ENCODE measurements at places on chromosomes 1 and 21.

- DNase-seq: no peak
These were observed 2.5 kb upstream of the LEFTY1 start for GRCh38 chr1:225891229-225891972.

GRCh38 chr1:204408074-204408507 is 3.5 kb downstream of the PPP1R15B start:
- DNase-seq: peak; percentile 78

GRCh38 chr1:87785386-87785785 is 456.7 kb downstream of the LMO4 start:
- no peak for DNase-seq

GRCh38 chr1:25673962-25674806 is 57.6 kb downstream of the MAN1C1 start:
- no peak for DNase-seq

DNA sequence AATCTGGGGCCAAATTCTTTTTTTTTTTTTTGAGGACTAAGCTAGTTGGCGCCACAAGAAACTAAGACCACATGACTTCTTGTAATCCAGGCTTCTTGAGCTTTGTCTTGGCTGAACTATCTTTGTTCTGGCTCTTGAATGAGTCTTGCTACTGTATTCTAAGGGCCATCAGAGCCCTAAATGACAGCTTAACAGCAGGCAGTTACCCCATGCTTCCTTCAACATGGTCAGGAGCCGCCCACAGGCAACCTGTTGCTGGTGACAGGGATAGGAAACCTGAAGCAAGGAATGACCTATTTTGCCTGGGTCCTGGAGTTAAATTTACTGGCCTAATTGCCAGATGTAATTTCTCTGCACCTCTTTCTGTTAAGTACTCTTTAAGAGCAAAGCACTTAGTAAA is 188.2 kb upstream of the PLXNA2 start:
- DNase-seq: no peak

DNA sequence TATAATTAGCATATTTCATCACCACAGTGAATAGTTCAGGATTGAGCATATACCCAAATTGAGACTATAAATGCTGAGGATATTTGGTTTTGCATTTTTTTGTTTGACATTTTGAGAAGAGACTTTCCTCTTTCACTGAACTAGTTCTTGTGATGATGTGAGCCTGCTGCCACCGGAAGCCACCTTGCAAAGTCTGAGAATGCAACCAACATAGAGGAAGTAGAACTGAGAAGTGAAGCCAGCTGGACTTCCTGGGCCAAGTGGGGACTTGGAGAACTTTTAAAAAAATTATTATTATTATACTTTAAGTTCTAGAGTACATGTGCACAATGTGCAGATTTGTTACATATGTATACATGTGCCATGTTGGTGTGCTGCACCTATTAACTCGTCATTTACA is 102.3 kb downstream of the RPE65 start:
- DNase-seq: no peak

DNA sequence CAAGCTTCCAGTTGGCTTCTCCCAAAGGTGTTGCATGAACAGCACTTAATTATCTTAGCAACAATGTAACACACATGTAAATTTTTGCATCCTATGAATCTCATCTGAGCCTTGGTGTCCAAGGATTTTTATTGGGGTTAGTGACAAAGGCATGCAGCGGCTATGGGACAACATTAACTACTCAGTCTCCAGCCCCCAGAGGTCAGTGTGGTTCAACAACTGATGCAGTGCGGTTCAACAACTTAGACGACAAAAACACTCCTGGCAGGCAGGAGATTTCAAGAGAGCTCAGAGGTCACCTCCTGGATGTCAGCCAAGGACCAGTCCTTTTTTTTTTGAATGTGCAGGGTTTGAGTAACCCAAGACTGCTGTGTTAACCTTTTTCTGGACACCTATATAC is 77.5 kb upstream of the HMCN1 start:
- no peak for DNase-seq
